Muscle of leg (tissue), 16 donors: ENCODE measurements at places on chromosomes 7 and 10.

- DNase-seq: no peak
Observed at GRCh38 chr7:2109936-2110609, 122.7 kb downstream of the MAD1L1 start.

- peak; percentile 63 for DNase-seq
Observed at GRCh38 chr10:134247-135131, 766 bp upstream of the ZMYND11 start.

GRCh38 chr10:17348501-17349349 is 105.7 kb downstream of the ST8SIA6 start:
- peak; percentile 87 for DNase-seq

DNA sequence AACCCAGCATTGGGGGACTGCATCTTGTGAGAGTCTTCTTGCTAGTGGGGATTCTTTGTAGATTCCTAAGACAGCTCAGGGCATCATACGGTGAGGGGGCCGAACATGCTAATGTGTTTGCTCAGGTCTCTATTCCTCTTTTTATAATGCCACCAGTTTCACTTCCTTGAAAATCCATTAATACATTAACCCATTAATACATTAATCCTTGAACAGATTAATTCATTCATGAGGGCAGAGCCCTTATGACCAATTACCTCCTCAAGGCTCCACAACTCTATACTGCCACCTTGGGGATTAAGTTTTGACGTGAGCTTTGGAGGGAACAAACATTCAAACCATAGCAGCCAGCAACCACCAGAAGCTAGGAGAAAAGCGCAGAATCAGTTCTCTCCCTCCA is 67.2 kb upstream of the POT1 start:
- no peak for DNase-seq

- DNase-seq: peak; percentile 62
Observed at GRCh38 chr10:88131511-88132139, 268.2 kb downstream of the PTEN start.

- no peak for DNase-seq
Observed at GRCh38 chr10:86376403-86376802, 9.8 kb upstream of the GRID1 start.

GRCh38 chr10:69492746-69493462 is 41.6 kb downstream of the TSPAN15 start:
- DNase-seq: peak; percentile 60

- no peak for DNase-seq
Observed at GRCh38 chr7:89728481-89728880, 425.8 kb upstream of the STEAP1 start.

- no peak for DNase-seq
Observed at GRCh38 chr10:112832361-112832878, 117.6 kb upstream of the TCF7L2 start.

DNA sequence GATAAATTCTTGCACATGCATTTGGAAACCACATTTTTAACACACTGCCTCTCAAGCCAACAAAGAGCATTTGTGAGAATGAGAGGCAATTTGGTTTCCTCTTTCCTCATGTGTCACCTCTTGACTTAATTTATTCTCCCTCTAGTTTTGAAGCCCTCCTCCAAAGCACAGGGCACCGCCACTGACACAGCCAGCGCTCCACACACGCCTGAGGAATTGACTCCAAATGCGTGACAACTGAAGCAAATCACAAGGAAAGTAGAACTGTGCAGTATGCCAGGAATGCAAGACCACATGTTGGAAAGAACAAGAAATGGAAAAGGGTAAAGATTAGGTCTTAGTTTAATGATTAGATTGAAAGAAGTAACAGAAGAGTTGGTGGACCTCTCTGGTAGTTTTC is 173.3 kb downstream of the LSM5 start:
- no peak for DNase-seq

DNA sequence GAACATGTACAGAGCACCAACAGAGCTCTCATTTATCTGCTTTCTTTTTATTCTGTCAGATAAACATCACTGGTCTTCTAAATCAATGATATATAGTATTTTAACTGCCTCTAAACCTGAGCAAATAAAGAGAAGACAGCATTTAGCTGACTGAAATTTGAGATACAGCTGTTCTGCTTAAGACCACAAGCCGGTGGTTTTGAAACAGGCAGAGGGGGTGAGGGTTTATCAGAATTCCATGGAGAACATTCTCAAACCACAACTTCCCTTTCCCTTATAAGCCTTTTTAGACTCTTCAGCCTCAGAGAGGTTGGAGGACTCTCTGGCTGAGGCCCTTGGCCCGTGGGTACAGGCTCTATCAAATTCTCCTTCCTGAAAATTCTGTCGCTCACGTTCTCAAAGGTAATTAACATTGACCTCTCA is 87.4 kb upstream of the RSU1 start:
- peak; percentile 55 for DNase-seq

DNA sequence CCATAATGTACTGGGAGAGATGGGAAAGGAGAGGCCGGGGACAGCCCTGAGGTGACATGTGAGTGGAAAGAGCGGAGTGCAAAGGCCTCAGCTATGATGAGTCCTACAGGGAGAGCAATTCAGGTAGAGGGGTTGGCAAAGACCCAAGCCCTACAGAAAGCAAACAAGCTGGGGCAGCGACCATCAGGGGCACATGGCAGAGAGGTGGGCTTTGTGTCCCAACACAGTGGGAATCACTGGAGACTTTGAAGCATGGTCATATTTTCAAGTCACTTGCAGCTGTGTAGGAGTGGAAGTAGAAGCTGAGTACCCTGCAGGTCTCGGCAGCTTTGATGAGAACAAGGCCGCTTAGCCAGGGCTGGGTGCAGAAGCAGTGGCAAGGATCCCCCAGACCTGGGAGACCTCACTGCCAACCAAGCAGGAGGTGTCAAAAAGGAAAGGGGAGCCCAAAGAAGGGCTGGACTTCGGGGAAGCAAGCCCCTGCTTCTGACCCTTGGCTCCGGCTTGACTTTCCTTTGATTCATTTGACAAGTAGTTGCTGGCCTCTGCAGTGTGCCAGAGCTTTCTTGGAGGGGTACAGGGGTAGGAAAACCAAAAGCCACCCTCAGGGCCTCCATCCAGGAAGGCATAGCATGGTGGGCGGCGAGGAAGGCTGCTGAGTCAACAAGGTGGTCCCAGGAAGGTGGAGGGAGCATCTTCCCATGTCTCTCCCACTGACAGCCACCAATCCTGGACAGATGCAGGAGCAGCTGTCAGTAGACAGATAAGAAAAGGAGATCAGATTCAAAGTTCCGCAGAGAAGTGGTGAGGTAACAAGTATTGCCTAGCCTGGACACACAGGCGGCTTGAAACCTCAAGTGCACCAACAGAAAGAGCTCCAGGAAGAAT is 1.9 kb upstream of the PGAM2 start:
- no peak for DNase-seq

DNA sequence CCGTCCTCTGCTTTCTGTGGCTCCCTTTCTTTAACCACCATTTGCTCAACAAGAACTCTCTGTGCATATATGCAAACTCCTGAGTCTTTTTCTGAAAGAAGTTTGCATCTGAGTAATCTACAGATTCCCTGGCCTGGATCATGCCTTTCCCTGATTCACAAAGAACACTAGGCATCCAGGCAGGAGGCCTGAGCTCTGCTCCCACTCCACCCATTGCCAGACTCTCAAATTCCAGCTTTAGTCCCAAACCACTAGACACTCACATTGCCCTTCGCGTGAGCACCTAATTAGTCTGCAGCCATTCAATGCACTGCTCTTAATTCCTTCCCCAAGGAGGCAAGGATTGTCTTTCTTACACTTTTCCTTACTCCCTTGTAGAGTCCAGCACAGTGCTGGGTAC is 60.9 kb downstream of the ABCC2 start:
- DNase-seq: no peak

DNA sequence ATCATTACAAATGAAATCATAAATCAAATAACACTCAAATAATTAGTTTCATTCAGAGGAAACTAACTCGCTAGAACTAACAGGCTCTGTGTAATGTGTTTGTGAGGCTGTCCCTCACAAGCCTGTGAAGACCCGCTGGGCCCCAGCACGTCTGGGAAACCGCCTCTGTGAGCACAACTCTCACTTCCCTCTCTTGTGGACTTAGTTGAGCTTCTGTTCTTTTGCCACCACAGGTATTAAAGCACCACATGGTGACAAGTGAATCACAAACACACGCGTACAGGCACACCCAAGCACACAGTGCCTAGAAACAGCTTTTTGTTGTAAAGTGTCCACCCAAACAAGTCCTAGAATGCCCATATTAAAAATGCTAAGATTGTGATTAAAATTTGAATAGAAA is 51.0 kb downstream of the ZNF777 start:
- no peak for DNase-seq

- no peak for DNase-seq
Observed at GRCh38 chr10:52170776-52171175, 143.3 kb upstream of the DKK1 start.

- DNase-seq: no peak
Observed at GRCh38 chr7:72309476-72309875, 102.7 kb downstream of the CALN1 start.

GRCh38 chr7:45368129-45368807 is 205.9 kb upstream of the ADCY1 start:
- no peak for DNase-seq
